ENCODE measurements at places on chromosomes 3 and 15.

- no peak for DNase-seq
Observed at GRCh38 chr3:149271669-149272068, 50.0 kb upstream of the CP start.

GRCh38 chr3:146350852-146351251 lies 99.9 kb upstream of the PLSCR4 start:
- no peak for DNase-seq

- DNase-seq: no peak
Observed at GRCh38 chr3:18211116-18211515, 214.0 kb downstream of the SATB1 start.

- DNase-seq: no peak
Observed at GRCh38 chr3:12339701-12340480, 51.0 kb downstream of the PPARG start.

- no peak for DNase-seq
Observed at GRCh38 chr3:140610544-140610943, 67.3 kb upstream of the TRIM42 start.

DNA sequence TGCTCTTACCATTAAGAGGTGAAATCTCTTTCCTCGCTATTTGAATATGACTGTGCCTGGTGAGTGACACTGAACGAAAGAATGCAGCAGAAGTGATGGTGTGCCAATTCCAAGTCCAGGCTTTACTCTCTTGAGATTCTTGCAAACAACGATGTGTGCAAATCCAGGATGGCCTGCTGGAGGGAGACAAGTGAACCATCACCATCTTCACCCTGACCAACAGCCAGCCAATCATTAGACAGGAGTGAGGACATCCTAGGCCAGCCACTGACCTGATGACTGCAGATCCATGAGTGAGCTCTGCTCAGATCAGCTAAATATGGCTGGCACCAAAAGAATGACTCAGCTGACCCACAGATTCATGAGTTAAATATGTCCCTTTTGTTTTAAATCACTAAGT lies 878.0 kb downstream of the PDCD6IP start:
- DNase-seq: no peak

- peak; percentile 13 for DNase-seq
Observed at GRCh38 chr3:127679534-127680145, 6.9 kb downstream of the ABTB1 start.

- no peak for DNase-seq
Observed at GRCh38 chr3:55827786-55828185, 340.7 kb upstream of the WNT5A start.

DNA sequence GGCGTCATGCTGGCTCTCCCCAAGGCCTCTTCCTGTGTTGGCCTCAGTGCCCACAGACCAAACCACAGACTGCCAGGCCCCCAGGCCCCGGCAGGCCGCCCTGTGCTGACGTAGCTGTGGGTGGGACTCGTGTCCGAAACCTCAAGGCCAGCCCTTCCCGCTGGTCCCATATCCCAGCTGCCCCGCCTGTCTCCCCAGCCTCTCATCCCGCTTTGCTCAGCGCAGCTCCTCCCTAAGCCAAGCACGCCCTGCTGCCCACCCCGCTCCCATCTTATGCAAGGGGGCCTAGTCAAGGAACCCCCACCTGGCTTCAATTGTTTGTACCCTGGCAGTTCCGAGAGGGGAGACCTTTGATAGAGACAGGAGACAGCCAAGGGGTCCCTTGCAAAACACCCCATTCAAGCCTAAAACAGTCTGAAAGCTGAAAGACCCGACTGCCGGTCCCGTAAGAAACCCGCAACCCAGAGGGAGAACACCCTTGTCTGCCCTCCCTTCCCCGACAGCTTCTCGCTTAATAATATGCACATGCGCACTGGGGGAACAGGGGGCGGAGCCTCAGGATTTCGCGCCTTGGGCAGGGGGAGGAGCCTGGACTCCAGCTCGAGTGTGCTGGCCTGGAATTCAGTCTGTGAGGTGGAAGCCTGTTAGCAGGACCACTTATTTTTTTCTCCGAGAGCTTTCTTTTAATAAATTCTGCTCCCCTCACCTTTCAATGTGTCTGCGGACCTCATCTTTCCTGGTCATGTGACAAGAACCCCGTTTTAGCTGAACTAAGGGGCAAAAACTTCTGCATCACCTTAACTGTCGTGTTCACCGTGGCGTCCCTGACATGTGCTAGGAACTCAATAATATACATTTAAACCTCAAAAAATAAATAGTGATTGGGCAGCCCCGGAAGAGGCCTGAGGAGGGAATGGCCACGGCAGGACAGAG lies 17.2 kb downstream of the TNFAIP8L3 start:
- peak; percentile 43 for DNase-seq

DNA sequence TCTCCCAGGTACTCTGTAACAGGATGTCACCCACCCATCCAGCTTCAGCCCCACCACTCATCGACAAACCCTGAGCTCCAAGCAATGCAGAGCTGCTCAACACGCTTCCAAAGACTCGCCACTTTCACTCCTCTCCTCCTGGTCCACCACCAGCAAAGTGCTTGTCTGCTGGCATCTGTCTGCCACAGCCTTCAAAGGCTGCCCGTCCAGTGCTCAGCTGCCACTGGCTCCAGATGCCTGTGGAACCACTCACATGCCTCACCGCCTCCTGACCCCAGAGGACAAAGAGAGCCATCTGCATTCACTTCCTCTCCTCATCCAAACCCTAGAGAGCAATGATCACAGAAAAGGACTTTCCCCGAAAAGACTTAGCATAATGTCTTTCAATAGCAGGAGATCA lies 109.5 kb upstream of the OCA2 start:
- no peak for DNase-seq

DNA sequence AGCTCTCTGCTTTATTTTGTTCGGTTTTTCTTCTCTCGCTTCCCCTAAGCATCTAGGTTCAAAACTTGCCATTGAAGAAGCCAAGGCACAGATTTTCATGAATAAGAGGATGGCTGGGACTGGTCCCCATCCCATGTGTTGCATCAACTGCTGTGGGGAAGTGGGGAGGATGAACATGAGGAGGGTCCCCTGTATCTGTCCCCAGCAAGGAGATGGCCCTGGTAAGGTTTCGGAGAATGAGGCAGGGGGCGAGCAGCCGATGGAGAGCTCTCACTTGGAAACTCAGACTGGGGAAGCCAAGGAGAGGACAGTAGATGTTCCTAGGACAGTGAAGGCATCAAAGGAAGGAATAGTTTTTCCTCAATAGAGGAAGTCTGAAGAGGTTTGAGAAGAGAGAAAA lies 142.0 kb upstream of the ATP2B2 start:
- DNase-seq: no peak

DNA sequence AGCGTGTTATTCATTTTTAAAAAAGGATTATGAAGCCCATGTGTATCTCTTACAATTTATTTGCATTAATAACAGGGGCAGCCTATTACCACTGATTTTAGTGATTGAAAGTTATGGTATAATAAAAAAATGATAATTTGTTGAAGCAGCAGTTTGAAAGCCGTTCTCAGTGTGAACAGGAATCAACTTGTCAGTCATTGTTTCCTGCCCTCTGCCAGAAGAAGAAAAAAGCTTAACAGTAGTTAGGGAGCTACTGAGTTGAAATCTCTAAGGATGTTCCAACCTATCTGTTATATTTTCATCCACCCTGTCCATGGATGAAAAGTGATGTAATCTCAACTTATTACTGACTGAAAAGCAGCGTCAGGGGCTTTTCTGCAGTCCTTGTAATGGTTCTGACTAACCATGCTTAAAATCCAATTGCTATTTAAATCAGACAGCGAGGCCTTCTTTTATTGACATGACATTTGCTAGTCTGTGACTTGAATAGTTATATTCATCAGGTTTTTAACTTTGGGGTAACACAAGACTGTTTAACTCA lies 486.7 kb downstream of the ROBO2 start:
- no peak for DNase-seq

DNA sequence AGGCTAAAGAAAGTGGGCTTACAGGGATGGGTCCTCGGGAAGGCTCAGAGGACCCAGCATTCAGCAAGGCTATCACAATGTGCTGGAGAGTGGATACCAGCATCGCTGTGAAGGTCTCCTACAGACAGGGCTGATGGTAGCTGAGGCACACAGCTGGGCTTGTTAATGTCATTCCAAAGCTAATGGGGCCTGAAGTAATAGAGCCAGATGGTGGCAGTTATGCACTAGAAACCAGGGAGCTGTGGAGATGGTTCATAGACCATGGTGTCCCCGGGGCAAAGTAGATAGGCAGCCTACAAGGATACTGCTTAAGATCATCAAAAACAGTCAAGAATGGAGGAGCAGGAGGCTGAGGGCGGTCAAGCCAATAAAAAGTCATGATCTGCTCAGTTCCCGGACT lies 24.8 kb upstream of the BOC start:
- no peak for DNase-seq

- DNase-seq: no peak
Observed at GRCh38 chr3:101170806-101171558, 149.4 kb downstream of the IMPG2 start.

GRCh38 chr3:97291901-97292300 lies 472.7 kb upstream of the ARL6 start:
- no peak for DNase-seq

GRCh38 chr3:105459566-105460290 lies 93.0 kb downstream of the ALCAM start:
- no peak for DNase-seq

DNA sequence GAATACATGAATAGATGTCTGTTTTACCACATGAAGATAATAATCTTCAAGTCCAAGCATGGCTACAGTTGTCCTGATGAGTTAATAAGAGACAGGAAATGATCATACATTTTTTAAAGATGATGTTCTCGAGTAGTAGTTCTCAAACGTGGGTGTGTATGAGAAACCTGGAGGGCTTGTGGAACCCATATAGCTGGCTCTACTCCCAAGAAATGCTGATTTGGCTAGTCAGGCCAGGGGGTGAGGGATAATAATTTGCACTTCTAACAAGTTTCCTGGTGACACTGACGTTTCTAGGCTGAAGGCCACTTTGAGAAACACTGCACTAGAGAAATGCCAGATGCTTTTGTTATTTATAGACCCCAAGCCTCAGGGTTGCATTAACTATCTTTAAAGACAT lies 37.0 kb downstream of the ROPN1B start:
- DNase-seq: no peak

- no peak for DNase-seq
Observed at GRCh38 chr3:119690043-119690656, 12.7 kb upstream of the CFAP91 start.

DNA sequence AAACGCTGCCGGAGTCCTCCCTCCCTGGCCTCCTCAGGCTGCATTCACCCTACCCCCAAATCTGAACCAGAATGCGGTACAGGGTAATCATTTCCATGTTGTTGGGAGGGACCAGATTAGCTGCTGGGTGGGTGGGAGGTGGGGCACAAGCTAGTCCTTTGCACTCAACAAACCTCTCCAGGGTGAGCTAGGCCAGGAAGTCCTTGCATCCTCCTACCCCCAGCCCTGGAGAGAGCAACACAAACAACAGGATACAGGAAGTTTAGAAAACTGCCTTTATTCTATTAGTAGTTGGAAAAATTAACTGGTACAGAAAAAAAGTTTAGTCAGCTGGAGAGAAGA lies 702 bp upstream of the GPX1 start:
- DNase-seq: no peak

- DNase-seq: no peak
Observed at GRCh38 chr3:190012784-190013183, 107.9 kb downstream of the P3H2 start.

GRCh38 chr15:68417051-68417450 lies 14.9 kb downstream of the ITGA11 start:
- no peak for DNase-seq

- no peak for DNase-seq
Observed at GRCh38 chr3:23720885-23721284, 84.9 kb upstream of the UBE2E1 start.

- peak; percentile 33 for DNase-seq
Observed at GRCh38 chr3:194140520-194141414, 4.8 kb downstream of the HES1 start.

GRCh38 chr3:99708207-99708745 lies 69.9 kb downstream of the COL8A1 start:
- no peak for DNase-seq

DNA sequence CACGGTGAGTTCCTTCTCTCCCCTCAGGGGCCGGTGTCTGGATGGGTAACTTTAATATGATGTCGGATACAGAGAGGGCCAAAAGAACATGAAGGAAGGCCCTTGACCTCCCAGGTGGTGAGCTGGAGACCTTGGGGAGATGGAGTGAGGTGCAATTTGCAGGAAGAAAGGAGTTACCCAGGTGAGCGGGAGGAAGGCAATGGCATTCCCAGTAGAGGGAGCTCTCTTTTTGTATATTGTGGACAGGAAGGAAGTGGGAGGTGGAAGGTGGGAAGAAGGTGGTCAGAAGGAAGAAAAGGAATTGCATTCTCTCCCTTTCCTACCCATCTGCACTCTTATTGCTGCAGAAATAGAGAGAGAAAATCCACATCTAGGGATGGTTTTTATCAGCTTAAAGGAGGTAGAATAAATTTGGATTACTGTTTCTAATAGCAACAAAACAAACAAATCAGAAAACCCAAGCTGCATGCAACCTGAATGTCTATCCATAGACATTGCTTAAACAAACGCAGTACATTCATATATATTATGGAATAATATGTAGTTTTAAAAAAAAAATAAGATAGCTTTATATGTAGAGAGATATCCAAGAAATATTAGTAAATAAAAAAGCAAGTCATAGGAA lies 169.0 kb upstream of the TSC22D2 start:
- DNase-seq: no peak

GRCh38 chr15:94704421-94704820 lies 473.1 kb downstream of the MCTP2 start:
- no peak for DNase-seq

GRCh38 chr15:101451266-101451799 lies 38.2 kb downstream of the PCSK6 start:
- DNase-seq: no peak

DNA sequence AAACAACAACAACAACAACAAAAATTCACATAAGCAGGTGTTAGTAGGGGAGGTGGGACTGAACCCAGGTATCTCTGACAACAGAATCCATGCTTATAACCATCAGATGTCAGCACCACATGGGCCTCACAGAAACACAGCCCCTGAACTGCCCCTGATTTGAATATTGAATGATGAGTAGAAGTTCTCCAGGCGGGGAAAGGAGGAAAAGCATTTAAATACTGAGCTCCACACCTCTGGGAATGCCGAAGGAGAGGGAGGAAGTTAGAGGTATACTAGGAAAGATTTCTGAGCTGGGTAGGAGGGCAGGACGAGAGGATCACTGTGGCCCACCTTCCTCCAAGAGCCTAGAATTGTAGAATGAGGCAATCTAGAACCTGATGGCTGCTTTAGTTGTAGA lies 31.9 kb upstream of the EIF4A2 start:
- no peak for DNase-seq

GRCh38 chr15:55928955-55929354 lies 64.5 kb downstream of the NEDD4 start:
- DNase-seq: no peak

GRCh38 chr3:40292637-40293349 lies 16.7 kb upstream of the EIF1B start:
- DNase-seq: no peak

DNA sequence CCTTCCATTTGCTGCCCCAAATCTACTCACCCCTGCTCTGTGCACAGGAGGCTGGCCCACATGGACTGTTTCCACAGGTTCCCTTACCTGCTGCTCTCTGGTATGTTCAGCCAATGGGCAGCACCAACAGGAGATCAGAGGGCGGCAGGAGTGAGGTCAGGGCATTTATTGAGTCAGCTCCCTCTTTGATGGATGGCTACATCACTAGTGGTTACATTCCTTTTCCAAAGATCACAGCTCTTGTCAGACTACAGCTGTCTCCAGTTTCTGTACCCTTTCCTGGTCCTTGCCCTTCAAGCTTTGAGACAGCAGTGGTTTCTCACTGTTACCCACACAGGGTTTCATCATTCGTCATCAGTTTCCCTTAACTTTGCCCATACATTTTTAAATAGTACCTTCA lies 325.1 kb downstream of the SUCLG2 start:
- DNase-seq: no peak

Measured in activated B cell treated with CpG ODN at 0.5 μM for 24 hours (primary cell).